Stimulated activated effector memory CD8-positive, alpha-beta T cell treated with anti-CD3 and anti-CD28 coated beads, Interleukin-12 subunit alpha, Interleukin-12 subunit beta, amount 100 ng/mL, for 72 hours (primary cell): ENCODE measurements at places on chromosomes 7 and 10.

DNA sequence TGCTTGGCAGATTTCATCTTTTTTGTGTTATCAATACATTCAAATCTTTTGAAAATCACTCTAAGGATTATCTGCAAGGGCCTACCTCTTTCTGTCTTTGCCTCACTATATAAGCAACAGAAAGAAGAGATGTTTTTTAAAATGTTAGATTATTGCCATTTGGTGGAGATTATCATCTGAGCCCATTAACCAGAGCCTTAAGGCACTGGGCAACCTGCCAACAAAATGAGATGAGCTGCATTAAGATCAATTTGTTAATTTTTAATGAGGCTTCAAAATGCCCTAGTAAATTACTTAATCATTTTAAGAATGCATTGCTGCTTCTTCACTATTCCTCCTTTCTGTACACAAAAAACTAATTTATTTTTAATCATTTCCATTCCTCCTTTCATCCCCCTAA, 314.1 kb downstream of the SNX13 start:
- DNase-seq = no peak

DNA sequence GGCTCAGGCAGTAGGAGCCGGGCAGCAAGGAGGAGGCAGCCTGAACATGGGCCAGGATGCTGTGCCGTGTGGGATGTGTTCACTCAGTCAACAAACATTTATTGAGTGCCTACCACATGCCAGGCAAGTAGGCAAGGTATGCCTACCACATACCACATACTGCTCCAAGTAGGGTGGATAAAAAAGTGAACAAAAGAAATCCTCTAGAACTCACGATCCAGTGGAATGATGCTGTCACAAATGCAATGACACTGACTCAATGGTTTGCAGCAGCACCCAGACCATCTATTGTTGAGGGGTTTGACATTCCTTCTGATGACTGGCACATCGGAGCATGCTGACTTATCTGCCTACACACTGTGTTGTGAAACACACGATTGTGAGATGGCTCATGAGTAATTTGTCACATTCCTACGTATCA, 413.5 kb downstream of the NRG3 start:
- no peak for DNase-seq

- no peak for DNase-seq
These were observed 47.7 kb downstream of the PAX2 start for GRCh38 chr10:100793055-100793454.

DNA sequence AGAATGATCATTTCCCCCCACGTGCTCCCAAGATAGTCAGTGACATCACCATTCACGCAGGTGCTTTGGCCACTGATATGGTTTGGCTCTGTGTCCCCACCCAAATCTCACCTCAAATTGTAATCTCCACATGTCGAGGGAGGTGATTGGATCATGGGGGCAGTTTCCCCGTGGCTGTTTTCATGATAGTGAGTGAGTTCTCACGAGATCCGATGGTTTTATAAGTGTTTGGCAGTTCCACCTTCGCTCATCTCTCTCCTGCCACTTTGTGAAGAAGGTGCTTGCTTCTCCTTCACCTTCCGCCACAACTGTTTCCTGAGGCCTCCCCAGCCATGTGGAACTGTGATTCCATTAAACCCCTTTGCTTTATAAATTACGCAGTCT, 205.4 kb upstream of the SH2B2 start:
- no peak for DNase-seq

DNA sequence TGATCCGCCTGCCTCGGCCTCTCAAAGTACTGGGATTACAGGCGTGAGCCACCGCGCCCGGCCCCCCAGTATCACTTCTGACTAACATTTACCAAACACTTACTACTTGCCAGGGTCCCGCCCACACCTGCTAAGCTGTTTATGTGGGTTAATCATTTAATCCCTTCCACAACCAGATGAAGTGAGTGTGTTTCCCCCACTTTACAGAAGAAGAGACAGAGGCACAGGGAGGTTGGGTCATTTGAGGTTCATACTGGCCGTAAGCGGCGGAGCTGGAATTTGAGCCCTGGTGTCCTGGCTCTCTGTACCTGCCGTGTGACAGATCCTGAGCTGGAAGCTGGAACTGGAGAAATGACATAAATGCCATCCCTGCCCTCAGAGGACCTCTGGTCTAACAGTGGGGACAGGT, 15.1 kb upstream of the VPS37D start:
- no peak for DNase-seq

DNA sequence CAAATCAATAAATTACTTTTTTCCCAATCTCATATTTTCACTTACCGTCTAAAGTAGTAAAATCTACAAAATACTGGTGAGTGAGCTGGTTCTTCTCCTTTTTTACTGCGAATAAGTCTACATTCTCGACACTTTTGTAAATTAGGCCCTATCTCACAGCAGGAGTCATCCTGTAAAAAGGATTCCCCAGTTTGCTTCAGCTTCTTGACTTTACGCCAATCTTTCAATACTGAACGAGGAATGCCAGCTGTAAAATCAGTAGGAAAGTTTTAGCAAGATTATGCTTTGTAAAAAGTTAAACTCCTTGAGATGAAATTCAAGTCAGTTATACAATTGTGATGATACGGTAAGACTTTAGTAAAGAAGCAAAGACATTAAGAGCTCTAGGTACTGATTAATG, 67.3 kb downstream of the NRBF2 start:
- no peak for DNase-seq

- DNase-seq = no peak
These were observed 206 bp downstream of the UPF2 start for GRCh38 chr10:12042409-12042796.

- DNase-seq = no peak
These were observed 1.8 kb downstream of the GDF10 start for GRCh38 chr10:47301833-47302232.

- DNase-seq = no peak
These were observed 75.8 kb downstream of the ZRANB1 start for GRCh38 chr10:125017547-125018298.

DNA sequence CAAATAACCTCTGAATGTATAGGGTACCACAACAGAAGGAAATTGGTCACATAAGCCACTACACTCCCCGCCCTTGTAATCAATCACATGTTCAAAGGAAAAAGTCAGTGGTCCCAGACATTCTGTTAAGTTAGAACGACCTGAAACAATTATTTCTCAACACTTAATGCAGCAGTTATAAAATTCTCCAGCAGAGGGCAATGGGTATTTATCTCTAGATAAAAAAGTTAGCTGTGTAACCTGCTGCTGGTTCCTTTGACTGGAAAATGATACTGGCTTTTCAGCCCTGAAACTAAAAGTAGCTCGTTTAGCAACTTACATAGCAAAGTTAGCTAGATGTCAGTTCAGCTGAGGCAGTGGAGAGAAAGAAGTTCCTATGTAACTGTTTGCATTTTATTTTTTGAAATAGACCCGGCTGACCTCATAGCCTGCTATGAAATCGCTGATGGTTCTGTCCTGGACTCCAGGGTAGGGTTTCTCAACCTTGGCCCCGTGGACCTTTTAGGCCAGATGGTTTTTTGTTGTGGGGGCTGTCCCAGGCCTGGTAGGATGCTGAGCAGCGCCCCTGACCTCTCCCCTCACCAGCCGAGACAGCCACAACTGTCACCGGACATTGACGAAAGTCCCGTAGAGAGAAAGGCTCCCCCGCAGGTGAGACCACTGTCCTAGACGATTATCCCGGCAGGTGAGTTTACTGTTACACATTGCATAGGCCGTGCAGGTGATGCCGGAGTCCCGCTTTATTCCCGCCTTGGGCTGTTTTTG, 40.2 kb upstream of the PROSER2 start:
- DNase-seq = no peak

DNA sequence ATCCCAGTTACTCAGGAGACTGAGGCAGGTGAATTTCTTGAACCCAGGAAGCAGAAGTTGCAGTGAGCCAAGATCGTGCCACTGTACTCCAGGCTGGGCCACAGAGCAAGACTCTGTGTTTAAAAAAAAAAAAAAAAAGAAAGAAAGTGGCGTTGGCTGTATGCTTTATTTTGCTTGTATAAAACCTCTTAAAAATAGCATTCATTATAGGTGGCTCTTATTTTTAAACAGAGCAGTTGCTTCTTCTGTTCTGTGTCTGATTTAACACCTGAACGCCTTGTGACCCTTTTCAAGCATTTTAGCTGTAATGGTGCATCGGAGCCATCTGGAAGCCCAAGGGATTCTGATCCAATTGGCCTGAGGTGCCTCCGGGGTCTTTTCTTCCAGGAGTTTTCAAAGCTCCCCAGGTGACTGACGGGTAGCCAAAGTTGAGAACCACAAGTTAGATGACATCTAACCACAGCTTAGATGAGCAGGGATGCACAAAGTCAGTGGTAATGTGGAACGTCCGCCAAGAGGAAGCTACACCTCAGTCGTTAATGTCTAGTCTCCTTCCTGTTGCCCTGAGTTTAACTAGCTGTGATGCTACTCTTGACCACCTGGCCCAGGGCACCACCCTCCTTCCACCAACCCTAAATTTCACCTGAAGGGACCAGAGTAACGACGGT, 274.6 kb upstream of the KLF6 start:
- no peak for DNase-seq
